Fibroblast of lung (primary cell): ENCODE measurements at places on chromosomes 12 and 14. TPM values are rescaled to one million over a fixed set of nuclear protein-coding genes. Genes with fewer than 3 reads are reported as not detected.

The TTC9 gene
- 1.3 and 4.3 TPM in 2 replicates for total RNA-seq

The CCDC88C gene
- total RNA-seq, result 0.17 and 0.51 TPM in 2 replicates

The EPYC gene
- total RNA-seq, result not detected in 2 replicates

The IL26 gene
- 0.26 TPM in 1 of 2 replicates, not detected in the other for total RNA-seq

The KRT8 gene
- total RNA-seq, result 0.66 and 1.5 TPM in 2 replicates

The SAMD15 gene
- total RNA-seq, result 0.33 and 0.77 TPM in 2 replicates

The ANAPC5 gene
- 99.9 and 113 TPM in 2 replicates for total RNA-seq

The KIF5A gene
- 0.51 and 1.3 TPM in 2 replicates for total RNA-seq

The SMCO3 gene
- total RNA-seq, result 0.17 TPM in 1 of 2 replicates, not detected in the other

GRCh38 chr12:29763301-29763683, 20.4 kb downstream of the TMTC1 start:
- H3K27me3 ChIP-seq, result no peaks in the 10 kb centered on the region
- H3K27ac ChIP-seq, result no peak overlapping the region
- no peaks in the 10 kb centered on the region for H3K4me1 ChIP-seq
- H3K4me3 ChIP-seq, result no peak overlapping the region
- no peak for DNase-seq
- H3K36me3 ChIP-seq, result peaks cover 2% of the 10 kb centered on the region

- no peak overlapping the region for H3K4me3 ChIP-seq
- peak; percentile 95 for DNase-seq
- H3K4me1 ChIP-seq, result peaks cover 20% of the 10 kb centered on the region
- H3K36me3 ChIP-seq, result peaks cover 25% of the 10 kb centered on the region
Observed at GRCh38 chr14:23068789-23069412, 11.6 kb upstream of the CDH24 start.

GRCh38 chr12:87388376-87388775, 640.8 kb downstream of the C12orf50 start:
- no peaks in the 10 kb centered on the region for H3K27me3 ChIP-seq
- no peak overlapping the region for H3K27ac ChIP-seq
- H3K36me3 ChIP-seq, result no peaks in the 10 kb centered on the region
- DNase-seq, result peak; percentile 43
- no peak overlapping the region for H3K4me3 ChIP-seq

DNA sequence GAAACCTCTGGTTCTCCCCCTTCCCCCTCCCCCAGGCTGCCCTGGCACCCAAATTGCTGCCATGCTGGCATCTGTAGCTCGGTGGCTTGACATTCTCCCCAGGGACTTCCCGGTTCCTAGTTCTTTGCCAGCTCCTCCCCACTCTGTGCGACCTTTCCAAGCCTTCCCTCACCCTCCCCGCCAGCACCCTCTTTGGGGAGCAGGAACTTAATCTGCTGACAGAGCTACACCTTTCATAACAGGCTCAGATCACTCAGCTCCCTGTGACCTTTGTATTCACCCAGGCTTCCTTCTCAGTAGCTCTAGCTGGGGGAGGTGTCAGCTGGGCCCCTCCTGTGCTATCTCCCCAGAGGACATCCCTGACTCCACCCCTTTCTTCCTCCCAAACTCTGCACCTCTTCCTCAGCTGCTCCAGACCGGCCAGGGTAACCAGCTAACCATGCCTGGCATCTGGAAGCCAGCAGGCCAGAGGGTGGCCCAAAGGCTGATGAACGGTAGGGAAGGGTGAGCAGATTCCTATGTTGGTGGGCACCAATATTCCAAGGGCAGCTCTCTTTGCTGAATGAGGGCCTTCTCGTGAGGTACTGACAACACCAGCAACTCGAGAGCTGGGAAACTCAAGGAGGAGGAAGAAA, 1.8 kb upstream of the COX14 start:
- no peak overlapping the region for H3K27ac ChIP-seq
- peaks cover 14% of the 10 kb centered on the region for H3K4me1 ChIP-seq
- H3K27me3 ChIP-seq, result peaks cover 2% of the 10 kb centered on the region
- DNase-seq, result no peak
- H3K4me3 ChIP-seq, result no peak overlapping the region

DNA sequence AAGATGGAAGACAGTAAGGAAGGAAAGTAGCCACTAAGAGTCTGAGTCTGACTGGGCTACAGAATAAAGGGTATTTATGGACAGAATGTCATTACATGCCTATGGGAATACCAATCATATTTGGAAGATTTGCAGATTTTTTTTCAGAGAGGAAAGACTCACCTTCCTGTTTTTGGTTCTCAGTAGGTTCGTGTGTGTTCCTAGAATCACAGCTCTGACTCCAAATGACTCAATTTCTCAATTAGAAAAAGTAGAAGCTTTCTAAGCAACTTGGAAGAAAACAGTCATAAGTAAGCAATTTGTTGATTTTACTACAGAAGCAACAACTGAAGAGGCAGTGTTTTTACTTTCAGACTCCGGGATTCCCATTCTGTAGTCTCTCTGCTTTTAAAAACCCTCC, 15.4 kb upstream of the PAPLN start:
- H3K4me1 ChIP-seq, result peaks cover 3% of the 10 kb centered on the region
- peak; percentile 50 for DNase-seq
- H3K27ac ChIP-seq, result no peak overlapping the region
- peaks cover 4% of the 10 kb centered on the region for H3K36me3 ChIP-seq
- H3K4me3 ChIP-seq, result no peak overlapping the region

GRCh38 chr12:23376238-23376637, 573.2 kb downstream of the SOX5 start:
- H3K27me3 ChIP-seq, result no peaks in the 10 kb centered on the region
- H3K4me3 ChIP-seq, result no peak overlapping the region
- H3K27ac ChIP-seq, result no peak overlapping the region
- DNase-seq, result no peak
- no peaks in the 10 kb centered on the region for H3K4me1 ChIP-seq
- no peaks in the 10 kb centered on the region for H3K36me3 ChIP-seq

GRCh38 chr14:23951590-23952201, 1.9 kb upstream of the DHRS4 start:
- DNase-seq, result no peak
- no peaks in the 10 kb centered on the region for H3K36me3 ChIP-seq
- no peaks in the 10 kb centered on the region for H3K4me1 ChIP-seq
- no peaks in the 10 kb centered on the region for H3K27me3 ChIP-seq
- H3K4me3 ChIP-seq, result no peak overlapping the region

DNA sequence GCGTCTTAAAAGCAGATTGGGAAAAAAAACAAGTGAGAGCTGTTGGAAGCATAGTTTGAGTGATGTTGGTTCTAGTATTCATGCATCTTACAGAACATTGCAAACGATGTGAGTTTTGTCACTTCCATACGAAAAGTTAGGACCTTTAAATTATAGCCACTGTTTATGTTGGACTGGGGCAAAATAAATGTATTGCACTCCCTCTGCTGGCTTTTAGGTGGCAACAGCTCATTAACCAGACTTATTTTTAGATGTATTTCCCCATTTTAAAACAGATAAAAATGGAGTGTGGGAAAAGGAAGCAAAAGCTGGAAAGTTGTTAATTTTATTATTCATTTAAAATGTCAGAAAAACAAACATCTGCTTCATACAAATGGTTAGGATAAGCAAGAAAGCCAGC, 111.9 kb downstream of the LGR5 start:
- H3K27ac ChIP-seq, result no peak overlapping the region
- H3K36me3 ChIP-seq, result no peaks in the 10 kb centered on the region
- peak; percentile 48 for DNase-seq
- no peak overlapping the region for H3K4me3 ChIP-seq
- H3K4me1 ChIP-seq, result peaks cover 3% of the 10 kb centered on the region

DNA sequence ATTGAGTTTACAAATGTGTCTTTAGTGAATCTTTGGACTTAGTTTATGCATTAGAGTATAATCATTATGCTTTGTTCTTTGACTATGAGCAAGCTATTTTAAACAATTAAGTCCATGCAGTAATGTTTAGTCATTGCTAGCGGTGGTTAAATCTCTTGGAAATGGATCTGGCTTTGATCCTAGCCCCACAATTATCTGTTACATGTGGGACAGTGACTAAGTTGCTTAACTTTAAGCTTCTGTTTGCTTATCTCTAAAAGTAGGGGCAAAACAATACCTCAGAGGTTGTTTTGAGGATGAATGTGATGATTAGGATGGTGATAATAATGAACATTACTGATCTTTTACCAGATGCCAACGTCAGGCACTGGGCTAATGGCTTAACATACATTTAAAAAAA, 124.2 kb downstream of the NPAS3 start:
- H3K36me3 ChIP-seq, result no peaks in the 10 kb centered on the region
- DNase-seq, result no peak
- no peak overlapping the region for H3K4me3 ChIP-seq
- H3K4me1 ChIP-seq, result no peaks in the 10 kb centered on the region

GRCh38 chr12:105445249-105445648, 114.8 kb downstream of the C12orf75 start:
- H3K4me3 ChIP-seq, result no peak overlapping the region
- no peaks in the 10 kb centered on the region for H3K27me3 ChIP-seq

GRCh38 chr12:77630344-77630743, 200.3 kb upstream of the NAV3 start:
- H3K27ac ChIP-seq, result no peak overlapping the region
- H3K4me3 ChIP-seq, result no peak overlapping the region
- DNase-seq, result no peak
- no peaks in the 10 kb centered on the region for H3K36me3 ChIP-seq
- no peaks in the 10 kb centered on the region for H3K4me1 ChIP-seq

DNA sequence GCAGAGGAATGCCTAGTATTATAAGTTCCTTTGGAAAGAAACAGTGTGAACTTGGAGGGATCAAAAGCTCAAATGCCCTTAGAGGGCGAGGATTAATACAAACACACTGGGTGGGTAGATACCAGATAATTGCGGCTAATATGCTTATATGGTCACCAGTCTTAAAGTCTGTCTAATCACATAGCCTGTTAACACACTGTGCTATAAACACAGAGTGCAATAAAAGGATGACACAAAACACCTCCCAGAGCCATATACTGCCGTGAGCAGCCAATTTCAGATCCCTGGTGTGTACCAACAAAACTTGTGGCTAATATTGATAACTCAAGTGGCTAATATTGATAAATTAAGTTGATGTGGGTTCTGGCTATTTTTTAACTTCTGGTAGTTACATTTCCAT, 1.7 kb upstream of the IL26 start:
- no peak overlapping the region for H3K27ac ChIP-seq
- no peak overlapping the region for H3K4me3 ChIP-seq
- no peaks in the 10 kb centered on the region for H3K27me3 ChIP-seq

- DNase-seq, result peak; percentile 96
- no peaks in the 10 kb centered on the region for H3K27me3 ChIP-seq
- H3K36me3 ChIP-seq, result no peaks in the 10 kb centered on the region
- no peak overlapping the region for H3K4me3 ChIP-seq
- peaks cover 6% of the 10 kb centered on the region for H3K4me1 ChIP-seq
- H3K27ac ChIP-seq, result no peak overlapping the region
Observed at GRCh38 chr12:19970116-19970515, 398.2 kb upstream of the PDE3A start.

- H3K4me3 ChIP-seq, result no peak overlapping the region
- H3K27me3 ChIP-seq, result peaks cover 8% of the 10 kb centered on the region
- no peaks in the 10 kb centered on the region for H3K36me3 ChIP-seq
- no peak overlapping the region for H3K27ac ChIP-seq
- no peaks in the 10 kb centered on the region for H3K4me1 ChIP-seq
Observed at GRCh38 chr14:21043974-21044618, 1.9 kb downstream of the RNASE7 start.

- peak; percentile 52 for DNase-seq
- H3K4me1 ChIP-seq, result peaks cover 12% of the 10 kb centered on the region
- H3K4me3 ChIP-seq, result no peak overlapping the region
- no peaks in the 10 kb centered on the region for H3K27me3 ChIP-seq
- H3K27ac ChIP-seq, result no peak overlapping the region
- no peaks in the 10 kb centered on the region for H3K36me3 ChIP-seq
Observed at GRCh38 chr14:50957296-50957695, 13.0 kb upstream of the PYGL start.

GRCh38 chr14:33899723-33900341, 51.0 kb downstream of the EGLN3 start:
- no peak overlapping the region for H3K4me3 ChIP-seq
- no peaks in the 10 kb centered on the region for H3K36me3 ChIP-seq
- H3K4me1 ChIP-seq, result no peaks in the 10 kb centered on the region
- DNase-seq, result no peak
